ENCODE measurements at places on chromosomes 16 and 17.
A peak's percentile ranks its signal among the peaks of the same experiment; 100 is the strongest.

DNA sequence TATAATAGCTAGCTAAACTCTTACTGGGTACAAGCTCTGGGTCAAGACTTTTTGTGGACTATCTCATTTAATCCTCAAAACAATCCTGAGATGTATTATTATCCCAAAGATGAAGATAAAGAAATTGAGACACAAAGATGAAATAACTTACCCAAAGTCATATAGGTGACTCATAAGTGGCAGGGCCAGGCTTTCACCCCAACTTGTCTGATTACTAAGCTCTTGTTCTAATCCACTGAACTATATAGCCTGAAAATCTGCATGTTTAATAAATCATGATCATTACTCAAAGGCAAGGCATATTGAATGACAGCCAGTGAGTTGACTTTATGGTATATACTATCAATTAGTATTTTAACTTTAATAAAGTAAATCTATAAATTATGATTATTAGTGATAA, 77.4 kb downstream of the SKAP1 start:
- DNase-seq, result no peak

GRCh38 chr16:79163691-79164387, 436.7 kb downstream of the MAF start:
- peak; percentile 37 for DNase-seq

DNA sequence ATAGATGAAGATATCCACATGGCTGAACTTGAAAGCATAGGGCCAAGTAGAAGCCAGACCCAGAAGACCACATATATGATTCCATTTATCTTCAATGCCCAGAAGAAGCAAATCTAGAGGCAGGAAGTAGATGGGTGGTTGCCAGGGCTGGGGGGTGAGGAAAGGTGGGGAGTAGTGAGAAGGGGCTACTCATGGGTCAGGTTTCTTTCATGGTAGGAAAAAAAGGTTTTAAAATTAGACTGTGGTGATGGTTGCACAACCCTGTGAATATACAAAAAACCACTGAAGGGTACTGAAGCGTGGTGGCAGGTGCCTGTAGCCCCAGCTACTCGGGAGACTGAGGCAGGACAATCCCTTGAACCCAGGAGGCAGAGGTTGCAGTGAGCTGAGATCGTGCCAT, 5.4 kb downstream of the CD2BP2 start:
- no peak for DNase-seq

DNA sequence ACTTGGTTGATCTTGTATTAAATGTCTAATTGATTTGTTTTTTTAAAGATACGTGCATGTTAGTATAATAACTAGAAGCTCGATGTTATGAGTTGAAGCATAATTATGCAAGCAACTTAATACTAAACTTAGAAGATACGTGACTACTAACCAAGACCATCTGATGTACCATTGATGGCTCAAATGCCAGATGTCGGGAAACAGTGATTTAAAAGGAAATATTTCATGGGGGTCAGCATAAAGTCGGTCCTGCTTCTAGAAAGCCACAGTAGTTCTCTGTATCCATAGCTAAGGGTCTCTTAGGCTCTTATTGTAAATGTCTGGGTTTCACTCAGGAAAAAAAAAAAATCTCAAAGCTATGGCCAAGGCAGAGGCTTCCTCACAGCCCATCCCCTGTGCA, 61.2 kb upstream of the RBFOX1 start:
- no peak for DNase-seq

DNA sequence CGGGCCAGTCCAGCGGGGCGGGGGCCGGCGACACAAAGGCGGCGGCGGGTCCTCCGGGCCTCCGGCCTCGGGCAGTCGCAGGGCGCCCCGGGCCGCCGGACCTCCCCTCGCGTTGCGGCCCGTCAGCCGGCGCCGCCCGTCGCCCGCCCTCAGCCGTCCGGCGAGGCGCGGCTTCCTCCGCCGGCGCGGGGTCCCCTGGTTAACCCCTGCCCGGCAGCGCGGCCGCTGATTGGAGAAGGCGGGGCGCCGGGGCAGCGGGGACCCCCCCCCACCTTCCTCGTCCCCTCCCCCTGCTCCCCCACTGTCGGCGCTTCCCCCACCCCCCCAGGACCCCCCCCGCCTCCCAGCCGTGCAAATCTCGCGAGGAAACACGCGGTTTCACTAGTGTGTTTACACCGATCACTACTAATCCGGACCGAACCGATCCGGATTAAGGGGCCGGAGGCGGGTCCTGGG, at the start of gene TLK2:
TLK2 (plus strand) TSS at position 402 of the 456 bp plus-strand sequence. CDS start 2,301 bp downstream, outside the sequence.
- peak; percentile 90 for DNase-seq

- DNase-seq, result no peak
These were observed 67.8 kb upstream of the TBX2 start for GRCh38 chr17:61331886-61332285.

DNA sequence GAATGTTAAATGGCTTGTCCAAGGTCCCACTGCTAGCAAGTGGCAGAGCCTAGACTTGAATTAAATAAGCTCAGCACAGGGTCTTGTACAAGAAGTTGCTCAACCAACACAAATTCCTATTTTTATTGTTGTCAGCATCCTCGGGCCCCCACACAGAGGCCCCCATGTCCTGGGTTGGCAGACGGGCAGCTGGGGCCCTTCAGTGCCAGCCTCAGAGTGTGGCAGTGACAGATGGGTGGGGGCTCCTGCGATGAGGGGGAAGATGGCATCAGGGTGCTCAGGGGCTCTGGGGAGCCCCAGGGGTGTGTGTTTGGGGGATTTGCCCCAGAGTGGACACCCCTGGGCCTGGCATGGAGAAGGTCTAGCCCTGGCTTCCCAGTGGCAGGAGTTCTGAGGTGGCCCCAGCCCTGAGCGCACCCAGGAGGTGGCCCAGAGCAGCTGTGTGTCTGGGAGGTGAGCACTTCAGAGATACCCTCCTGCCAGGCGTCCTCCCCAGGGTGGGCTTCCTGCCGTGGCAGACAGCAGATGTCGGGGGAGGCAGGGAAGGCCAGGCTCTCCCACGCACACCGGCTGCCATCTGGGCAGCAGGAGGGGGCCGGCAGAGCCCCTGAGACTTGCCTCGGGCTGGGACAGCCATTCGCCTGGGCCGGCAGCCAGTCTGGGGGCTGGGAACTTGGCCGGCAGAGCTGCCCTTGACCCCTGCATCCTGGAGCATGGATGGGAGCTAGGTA, 150.8 kb downstream of the C16orf78 start:
- no peak for DNase-seq

GRCh38 chr17:83151442-83152226, 72.2 kb downstream of the METRNL start:
- no peak for DNase-seq

GRCh38 chr17:18980682-18981334, 23.8 kb downstream of the FAM83G start:
- DNase-seq, result no peak

GRCh38 chr17:5631958-5632590, 47.8 kb upstream of the NLRP1 start:
- no peak for DNase-seq

DNA sequence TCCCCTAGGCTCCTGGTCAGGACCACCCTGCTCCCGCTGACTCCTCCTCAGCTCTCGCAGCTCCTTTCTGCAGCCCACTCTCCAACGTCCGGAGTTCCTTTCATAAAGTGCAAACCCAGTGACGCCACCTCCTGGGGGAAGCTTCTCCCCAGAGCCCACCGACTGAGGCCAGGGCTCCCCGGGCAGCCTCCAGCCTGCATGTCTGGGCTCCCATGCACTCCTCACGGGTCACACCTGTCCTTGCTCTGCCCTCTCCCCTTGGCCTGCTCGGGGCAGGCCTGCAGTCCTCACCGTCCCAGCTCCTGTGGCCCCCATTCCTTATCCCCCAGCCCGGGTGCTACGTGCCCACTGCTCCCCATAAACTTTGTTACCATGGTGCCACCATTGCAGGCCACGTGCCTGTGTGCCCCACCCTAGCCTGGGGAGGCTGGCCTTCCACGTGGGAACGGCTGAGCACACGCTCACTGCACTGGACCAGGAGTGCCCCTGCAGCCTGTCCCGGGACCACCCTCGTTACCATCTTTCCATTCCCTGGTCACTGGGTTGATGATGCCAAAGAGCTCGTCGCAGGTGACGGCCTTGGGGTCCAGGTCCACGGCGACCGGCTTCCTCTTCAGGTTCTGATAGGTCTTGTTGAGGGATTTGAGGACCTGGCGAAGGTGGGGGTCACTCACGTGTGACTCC, 84.9 kb downstream of the DNAH17 start:
- DNase-seq, result no peak

- no peak for DNase-seq
These were observed 10.9 kb upstream of the TAC4 start for GRCh38 chr17:49858796-49859195.

DNA sequence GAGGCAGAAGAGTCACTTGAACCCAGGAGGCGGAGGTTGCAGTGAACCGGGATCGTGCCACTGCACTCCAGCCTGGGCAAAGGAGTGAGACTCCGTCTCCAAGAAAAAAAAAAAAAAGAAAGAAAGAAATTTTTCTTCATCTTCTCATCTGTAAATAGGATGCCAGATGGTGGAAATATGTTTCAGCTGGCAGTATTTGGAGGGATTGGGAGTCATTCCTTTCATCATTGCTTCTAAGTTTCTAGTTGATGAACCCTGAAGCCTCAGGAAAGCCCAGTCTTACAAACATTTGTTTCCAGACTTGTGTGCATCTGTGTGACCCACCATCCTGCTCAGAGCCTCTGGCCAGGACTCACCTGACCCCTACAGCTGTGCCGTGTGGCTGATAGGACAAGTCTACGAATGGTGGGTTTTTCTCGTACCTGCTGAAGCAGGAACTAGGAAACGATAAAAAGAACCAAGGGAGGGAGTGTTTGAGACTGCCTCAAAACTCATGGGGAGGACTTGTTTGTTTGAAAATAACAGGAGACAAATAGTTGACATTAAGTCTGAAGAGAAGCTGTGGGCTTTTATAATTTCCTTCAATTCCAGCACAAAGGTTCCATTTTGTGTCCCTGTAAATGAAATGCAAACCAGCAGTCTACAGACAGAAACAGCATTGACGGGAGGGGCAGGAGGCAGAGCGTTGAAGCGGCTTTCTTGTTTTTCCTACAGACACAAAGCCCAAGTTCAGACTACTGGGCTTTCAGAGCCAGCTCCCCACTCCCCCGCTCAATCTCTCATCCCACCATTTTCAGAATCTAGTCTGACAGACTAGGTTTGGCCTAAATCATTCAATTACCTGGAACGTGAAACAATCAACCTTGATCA, 24.9 kb downstream of the CDRT4 start:
- no peak for DNase-seq

DNA sequence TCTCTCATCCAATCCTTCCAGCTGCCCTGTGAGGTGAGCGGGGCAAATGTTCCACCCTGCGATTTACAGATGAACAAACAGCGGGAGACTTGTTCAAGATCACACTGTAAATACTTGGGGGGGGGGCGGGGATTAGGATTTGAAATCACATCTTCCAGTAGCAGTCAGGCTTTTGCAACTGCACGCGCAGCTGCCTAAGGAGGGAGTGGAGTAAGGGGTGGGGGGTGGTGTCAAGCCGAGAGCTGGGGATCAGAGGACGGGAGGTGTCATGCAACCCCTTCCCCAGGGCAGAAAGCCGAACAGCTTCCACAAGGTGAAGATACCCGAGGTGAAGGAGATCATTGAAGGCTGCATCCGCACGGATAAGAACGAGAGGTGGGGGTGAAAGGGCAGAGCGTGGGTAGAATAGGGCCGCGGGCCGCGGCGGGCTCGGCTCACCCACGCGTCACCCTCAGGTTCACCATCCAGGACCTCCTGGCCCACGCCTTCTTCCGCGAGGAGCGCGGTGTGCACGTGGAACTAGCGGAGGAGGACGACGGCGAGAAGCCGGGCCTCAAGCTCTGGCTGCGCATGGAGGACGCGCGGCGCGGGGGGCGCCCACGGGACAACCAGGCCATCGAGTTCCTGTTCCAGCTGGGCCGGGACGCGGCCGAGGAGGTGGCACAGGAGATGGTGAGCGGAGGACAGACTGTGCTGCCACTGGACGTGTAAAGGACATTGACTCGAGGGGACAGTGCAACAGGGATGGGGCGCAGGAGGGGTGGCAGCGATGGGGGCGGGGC, 4.6 kb downstream of the WNK4 start:
- no peak for DNase-seq

DNA sequence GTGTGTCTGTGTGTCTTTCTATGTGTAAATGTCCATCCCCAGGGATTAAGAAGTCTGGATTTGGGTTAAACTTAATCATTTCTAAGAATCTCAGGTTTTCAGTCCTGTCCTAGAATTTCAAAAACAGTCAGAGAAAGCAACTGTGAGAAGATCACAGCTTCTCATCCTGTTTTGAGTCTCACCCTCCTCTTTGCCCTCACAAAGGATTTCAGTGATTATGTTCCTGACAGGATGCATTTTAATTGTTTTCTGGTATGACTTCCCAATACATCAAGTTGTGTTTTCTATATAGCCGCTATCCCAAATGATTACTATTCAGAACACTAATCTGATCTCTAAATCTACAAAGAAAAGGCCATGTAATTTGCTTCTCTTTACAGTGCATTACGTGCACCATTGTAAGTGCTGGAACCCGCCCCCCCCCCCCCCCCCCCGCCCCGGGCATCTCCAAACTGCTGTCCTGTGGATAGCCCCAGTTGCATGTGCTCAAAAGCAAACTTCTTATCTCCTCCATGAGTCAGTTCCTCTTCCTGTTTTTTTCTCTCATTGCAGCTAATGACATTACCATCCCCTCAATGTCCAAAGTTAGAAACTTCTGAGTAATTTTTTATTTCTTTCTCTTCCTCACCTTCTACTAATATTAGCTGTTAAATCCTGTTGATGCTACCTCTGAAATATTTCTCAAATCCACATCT, 73.9 kb downstream of the CDH13 start:
- DNase-seq, result no peak

GRCh38 chr16:55574811-55575210, 8.3 kb downstream of the CAPNS2 start:
- no peak for DNase-seq

DNA sequence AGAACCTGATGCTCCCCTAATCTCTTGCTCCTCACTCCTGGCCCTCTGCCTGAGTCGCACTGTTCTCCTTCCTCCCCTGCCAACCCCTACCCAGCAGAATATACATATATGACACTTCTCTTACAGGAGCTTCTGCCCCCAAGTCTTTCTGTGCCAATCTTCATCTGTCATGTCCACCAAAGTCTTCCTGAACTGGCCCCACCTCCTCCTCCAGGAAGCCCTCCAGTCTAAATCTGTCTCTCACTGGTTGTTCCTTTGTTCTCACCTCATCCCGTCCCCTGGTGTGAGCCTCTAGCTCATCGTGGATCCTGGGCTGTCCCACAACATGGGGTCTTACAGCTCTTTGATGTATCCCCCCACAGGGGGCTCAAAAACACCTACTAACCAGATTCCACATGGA, 8.3 kb downstream of the CRHR1 start:
- no peak for DNase-seq

- DNase-seq, result no peak
These were observed 133.5 kb downstream of the C16orf95 start for GRCh38 chr16:87183647-87184046.

DNA sequence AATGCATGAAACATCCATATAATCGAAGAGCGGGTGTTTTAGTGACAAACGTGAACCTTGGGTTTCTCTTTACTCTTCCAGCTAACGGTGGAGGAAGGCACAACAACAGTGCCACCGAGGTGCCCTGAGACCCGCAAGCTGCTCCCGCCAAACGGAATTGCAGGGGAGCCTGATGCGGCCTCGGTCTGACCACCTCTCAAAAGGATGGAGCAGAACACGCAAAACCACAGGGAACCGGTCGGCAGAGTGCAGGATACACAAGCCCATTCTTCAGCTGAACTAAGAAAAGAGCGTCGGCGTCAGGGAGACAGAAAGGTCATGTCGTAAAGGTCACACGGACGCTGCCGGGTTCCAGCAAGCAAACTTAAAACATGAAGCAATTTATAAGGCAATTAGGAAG, 109.5 kb upstream of the ZNF750 start:
- no peak for DNase-seq

Data from heart left ventricle (tissue), 16 donors.